PC-9 (cell line): ENCODE measurements at places on chromosomes 12 and 14. TPM values are rescaled to one million over a fixed set of nuclear protein-coding genes. Genes with fewer than 3 reads are reported as not detected.

TPPP2 gene
- not detected in 2 replicates for total RNA-seq

DNA sequence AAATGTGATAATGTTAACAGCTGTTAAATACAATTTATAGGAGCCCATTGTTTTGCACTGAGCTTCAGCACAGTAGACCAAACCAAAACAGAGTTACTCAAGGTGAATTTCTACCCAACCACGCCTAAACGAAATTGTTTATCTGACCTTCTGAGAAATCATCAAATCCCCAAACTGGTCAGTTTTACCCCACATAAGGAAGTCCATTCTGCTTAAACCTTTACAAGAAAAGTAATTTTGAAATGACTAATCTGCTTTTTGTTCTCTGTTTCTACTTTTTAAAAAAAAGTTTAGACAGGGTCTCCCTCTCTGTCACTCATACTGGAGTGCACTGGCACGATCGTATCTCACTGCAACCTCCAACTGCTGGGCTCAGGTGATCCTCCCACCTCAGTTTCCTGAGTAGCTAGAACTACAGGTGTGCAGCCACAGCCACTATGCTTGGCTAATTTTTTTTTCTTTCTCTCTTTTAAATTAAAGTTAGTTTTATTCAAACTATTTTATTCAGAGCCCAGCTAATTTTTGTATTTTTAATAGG lies 1.4 kb upstream of the RNF10 start:
- peaks cover 40% of the 10 kb centered on the region for H3K4me1 ChIP-seq

DNA sequence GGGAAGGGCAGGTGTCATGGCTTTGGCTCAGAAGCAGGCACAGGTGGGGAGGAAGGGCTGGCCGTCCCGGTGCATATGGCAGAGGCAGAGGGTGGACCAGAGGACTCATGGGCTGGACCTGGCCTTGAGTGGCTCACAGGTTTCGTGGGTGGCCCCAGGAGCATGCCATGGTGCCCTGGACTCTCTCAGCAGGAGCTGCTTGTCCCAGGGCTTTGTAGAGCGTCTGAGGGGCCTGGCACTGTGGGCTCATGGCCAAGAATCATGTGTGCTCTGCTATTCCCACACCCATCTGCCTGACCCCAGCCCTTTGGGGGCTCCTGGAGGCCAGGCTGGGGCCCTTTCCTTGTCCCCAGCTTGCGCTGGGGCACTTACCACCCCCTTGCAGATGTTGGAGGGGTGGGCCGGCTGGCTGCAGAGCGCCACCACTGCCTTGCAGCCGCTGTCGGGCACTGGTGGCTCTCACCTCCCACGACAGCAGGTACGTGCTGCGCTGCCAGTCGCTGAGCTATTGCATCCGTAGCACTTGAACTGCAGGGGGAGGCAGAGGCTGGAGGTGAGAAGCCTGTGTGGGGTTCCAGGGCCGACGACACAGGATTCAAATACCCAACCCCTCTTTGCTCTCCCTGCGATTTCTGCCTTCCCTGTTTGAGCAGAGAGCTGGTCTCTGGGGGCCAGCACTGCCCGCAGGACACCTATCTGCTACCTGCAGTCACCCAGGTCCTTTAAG lies 187.4 kb upstream of the PRMT8 start:
- no peak for DNase-seq
- H3K27ac ChIP-seq = peak overlapping the region; percentile 39
- no peaks in the 10 kb centered on the region for H3K36me3 ChIP-seq
- H3K4me3 ChIP-seq = no peak overlapping the region
- H3K4me1 ChIP-seq = peaks cover 35% of the 10 kb centered on the region

THAP2 gene
- total RNA-seq = 4.0 and 7.0 TPM in 2 replicates
